ENCODE measurements at places on chromosomes 13 and 19.

DNA sequence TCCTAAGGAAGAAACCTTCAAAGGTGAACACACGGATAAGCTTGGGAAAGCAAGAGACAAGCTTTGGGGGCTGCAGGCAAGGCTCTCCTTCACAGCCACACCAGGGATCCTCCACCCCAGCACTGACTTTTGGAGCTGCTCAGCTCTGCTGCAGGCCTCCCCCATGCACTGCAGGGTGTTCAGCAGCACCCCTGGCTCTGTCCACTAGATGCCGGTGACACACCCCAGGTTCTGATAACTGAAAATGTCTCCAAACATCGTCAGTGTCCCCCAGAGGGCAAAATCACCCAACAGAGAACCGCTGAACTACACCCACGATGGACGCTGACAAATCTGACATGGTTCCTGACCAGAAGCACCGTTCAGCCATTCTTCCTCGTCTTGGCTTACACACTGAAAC lies 90.5 kb downstream of the STK24 start:
- DNase-seq, result no peak

GRCh38 chr19:55678121-55678671 lies 3.2 kb downstream of the EPN1 start:
- no peak for DNase-seq

DNA sequence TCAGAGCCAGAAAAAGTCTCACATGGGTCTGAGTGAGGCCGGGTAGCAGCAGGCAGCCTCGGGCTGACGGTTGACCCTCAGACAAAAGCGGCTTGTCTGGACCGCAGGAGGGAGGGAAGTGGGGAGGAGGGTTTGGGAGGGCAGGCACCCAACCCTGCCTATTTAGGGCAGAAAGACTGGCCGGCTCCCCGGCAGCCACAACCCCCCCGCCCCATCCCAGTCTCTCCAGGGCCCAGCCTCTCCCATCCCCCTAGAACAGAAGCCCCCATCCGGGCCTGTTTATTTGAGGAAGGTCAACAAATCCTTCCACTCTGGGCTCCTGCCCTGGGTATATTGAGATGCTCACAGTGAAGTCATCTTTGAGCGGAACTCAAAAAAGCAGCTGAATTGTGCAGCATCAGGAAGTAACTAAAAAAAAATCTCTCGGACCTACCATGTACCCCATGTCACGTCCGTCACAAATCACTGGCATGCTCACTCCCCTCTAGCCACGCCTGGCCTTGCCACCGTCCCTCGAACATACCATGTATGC lies 6.3 kb downstream of the DACT3 start:
- no peak for DNase-seq

- peak; percentile 58 for DNase-seq
Measured at GRCh38 chr19:42253245-42254088, 1.5 kb downstream of the ERF start.

- no peak for DNase-seq
Measured at GRCh38 chr19:48121909-48122371, 11.3 kb upstream of the PLA2G4C start.

GRCh38 chr13:83546476-83546875 lies 335.8 kb downstream of the SLITRK1 start:
- no peak for DNase-seq
